ENCODE measurements at places on chromosomes 2 and 18.

DNA sequence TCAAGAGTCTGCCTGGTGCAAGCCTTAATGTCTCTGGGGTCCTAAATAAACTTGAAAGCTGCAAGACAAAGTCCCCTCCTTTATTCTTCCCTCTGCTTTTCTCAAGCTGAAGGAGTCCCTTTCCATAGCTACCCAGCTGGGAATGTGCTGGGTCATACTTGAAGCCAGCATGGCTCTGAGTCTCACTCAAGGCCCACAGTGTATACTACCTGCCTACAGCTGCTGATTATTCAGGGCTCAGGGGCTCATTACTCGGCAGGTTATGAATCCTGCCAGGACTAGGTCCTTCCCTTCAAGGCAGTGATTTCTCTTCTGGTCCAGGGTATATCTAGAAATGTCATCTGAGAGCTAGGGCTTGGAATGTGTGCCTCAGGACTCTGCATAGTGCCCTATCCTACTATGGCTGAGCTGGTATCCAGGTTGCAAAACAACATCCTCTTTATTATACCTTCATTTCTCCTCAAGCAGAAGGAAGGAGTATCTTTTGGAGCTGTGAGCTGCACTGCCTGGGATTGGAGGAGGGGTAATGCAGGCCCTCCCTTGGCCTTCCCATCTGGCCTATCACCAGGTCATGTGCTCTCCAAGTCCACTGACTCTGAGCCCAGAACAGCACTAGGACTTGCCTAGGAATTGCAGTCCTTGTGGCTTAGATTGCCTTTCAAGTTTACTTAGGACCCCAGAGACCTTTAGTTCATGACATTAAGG, 22.3 kb downstream of the IL1RN start:
- H3K36me3 ChIP-seq: no peaks in the 10 kb centered on the region
- no peaks in the 10 kb centered on the region for H3K4me1 ChIP-seq
- H3K27me3 ChIP-seq: peaks cover 7% of the 10 kb centered on the region
- DNase-seq: no peak

DNA sequence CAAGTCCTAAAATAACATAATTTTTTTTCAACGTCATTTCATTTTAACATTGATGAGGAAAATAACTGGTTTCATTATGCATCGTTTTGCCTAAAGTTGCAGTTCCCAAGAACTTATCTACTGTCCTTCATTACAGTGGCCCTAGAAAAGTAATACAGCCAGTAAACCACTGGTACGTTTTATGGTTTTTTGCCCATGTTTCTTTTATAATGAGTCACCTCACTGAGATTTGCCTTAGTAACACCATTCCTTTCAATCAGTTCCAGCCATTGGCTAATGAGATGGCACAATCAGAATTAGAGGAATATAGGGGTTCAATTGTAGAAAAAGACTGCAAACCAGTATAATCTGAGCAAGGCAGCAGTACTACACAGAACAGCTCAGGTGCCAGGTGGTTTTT, 422.6 kb upstream of the LYPD1 start:
- peaks cover 1% of the 10 kb centered on the region for H3K27me3 ChIP-seq
- no peak overlapping the region for H3K4me3 ChIP-seq
- H3K27ac ChIP-seq: no peak overlapping the region
- DNase-seq: no peak

GRCh38 chr2:167069855-167070254, 181.6 kb downstream of the XIRP2 start:
- no peak overlapping the region for H3K27ac ChIP-seq
- no peaks in the 10 kb centered on the region for H3K27me3 ChIP-seq
- H3K4me1 ChIP-seq: no peaks in the 10 kb centered on the region
- DNase-seq: no peak
- H3K36me3 ChIP-seq: no peaks in the 10 kb centered on the region

- H3K4me1 ChIP-seq: peaks cover 4% of the 10 kb centered on the region
- no peak overlapping the region for H3K4me3 ChIP-seq
- H3K27ac ChIP-seq: no peak overlapping the region
- H3K27me3 ChIP-seq: peaks cover 3% of the 10 kb centered on the region
Measured at GRCh38 chr18:48897531-48897930, 53.2 kb downstream of the SMAD7 start.

GRCh38 chr18:55251254-55251971, 292.2 kb upstream of the CCDC68 start:
- peaks cover 35% of the 10 kb centered on the region for H3K4me1 ChIP-seq
- peaks cover 40% of the 10 kb centered on the region for H3K36me3 ChIP-seq

DNA sequence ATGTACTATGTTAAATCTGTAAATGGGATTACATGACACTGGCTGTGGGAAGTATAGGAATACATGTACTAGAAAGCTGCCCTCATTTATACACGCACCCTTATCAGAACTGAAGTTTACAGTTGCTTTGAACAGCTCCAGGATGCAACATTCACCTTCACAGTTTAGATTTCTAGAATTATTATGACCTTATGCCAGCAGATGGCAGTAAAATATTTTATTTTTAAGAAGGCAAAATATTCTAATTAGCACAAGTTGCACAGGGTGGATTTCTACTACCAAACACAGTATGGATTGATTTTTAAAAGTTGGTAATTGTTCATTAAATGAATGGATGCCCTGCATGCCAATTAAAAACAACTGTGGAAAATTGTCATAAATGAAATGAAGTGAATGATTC, 670.4 kb downstream of the KCNJ3 start:
- no peak overlapping the region for H3K4me3 ChIP-seq
- H3K4me1 ChIP-seq: no peaks in the 10 kb centered on the region
- H3K36me3 ChIP-seq: no peaks in the 10 kb centered on the region
- H3K27me3 ChIP-seq: no peaks in the 10 kb centered on the region

GRCh38 chr2:109258376-109258775, 129.4 kb downstream of the SH3RF3 start:
- no peak for DNase-seq
- no peak overlapping the region for H3K27ac ChIP-seq
- no peak overlapping the region for H3K4me3 ChIP-seq
- peaks cover 3% of the 10 kb centered on the region for H3K27me3 ChIP-seq
- peaks cover 83% of the 10 kb centered on the region for H3K4me1 ChIP-seq

GRCh38 chr2:138182937-138183312, 218.7 kb downstream of the HNMT start:
- no peak for DNase-seq
- no peak overlapping the region for H3K27ac ChIP-seq
- no peak overlapping the region for H3K4me3 ChIP-seq
- H3K27me3 ChIP-seq: peaks cover 6% of the 10 kb centered on the region
- no peaks in the 10 kb centered on the region for H3K36me3 ChIP-seq

- no peak overlapping the region for H3K27ac ChIP-seq
- H3K27me3 ChIP-seq: peaks cover 4% of the 10 kb centered on the region
- H3K4me3 ChIP-seq: no peak overlapping the region
- DNase-seq: no peak
Measured at GRCh38 chr2:11127761-11128160, 27.5 kb upstream of the SLC66A3 start.

DNA sequence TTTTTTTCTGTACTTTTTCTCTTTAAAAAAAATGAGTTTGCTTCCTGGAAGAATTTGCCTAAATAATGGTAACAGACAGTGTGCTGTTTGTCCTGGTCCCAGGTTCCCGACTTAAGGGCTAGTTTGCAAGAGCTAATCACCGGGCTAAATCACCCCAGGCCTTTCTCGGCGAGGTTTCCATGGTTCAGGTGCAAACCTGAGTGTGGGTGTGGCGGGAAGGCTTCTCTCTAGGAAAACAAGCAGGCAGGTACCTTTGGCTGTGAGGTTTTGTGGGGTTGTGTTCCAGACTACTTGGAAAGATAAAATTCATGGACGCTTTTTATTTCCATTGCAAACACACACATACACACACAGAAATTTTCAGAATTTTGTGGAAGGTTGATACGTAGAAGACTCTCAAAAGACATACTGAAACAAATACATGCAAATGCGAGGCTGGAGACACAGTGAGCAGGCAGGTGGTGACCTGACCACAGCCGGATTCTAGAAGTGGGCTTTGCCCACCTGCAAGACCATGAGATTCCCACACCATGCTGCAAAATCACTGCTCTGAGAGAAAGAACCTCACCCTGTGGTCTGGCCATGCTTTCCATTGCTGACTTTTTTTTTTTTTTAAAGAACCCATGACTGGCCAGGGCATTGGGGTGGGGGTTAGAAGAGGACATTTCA, 815 bp downstream of the CNDP1 start:
- H3K36me3 ChIP-seq: no peaks in the 10 kb centered on the region
- H3K27ac ChIP-seq: no peak overlapping the region
- H3K27me3 ChIP-seq: peaks cover 2% of the 10 kb centered on the region
- H3K4me3 ChIP-seq: no peak overlapping the region
- no peak for DNase-seq
- H3K4me1 ChIP-seq: no peaks in the 10 kb centered on the region

GRCh38 chr18:55268151-55268601, 308.9 kb upstream of the CCDC68 start:
- peaks cover 13% of the 10 kb centered on the region for H3K27me3 ChIP-seq
- no peak for DNase-seq
- peaks cover 43% of the 10 kb centered on the region for H3K36me3 ChIP-seq
- no peak overlapping the region for H3K27ac ChIP-seq

DNA sequence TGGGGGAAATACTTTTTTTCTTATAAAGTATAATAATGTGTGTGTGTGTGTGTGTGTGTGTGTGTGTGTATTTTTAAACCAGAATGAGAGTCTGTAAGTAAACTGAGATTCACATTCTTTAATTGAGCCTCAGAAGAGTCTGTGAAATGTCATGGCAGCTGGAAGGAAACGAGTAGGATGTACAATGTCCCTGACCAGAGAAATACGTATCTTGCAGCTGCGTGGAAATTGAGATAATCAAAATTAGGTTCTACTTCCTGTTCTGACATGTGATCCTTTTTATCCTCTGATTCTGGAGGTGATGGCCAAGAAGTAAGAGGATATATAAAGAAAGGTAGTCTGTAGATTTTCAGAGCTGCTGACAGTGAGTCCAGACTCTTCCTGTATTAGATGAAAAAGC, 50.0 kb downstream of the SH3RF3 start:
- DNase-seq: no peak
- peaks cover 27% of the 10 kb centered on the region for H3K4me1 ChIP-seq
- no peak overlapping the region for H3K4me3 ChIP-seq
- peaks cover 32% of the 10 kb centered on the region for H3K36me3 ChIP-seq
- H3K27ac ChIP-seq: no peak overlapping the region

DNA sequence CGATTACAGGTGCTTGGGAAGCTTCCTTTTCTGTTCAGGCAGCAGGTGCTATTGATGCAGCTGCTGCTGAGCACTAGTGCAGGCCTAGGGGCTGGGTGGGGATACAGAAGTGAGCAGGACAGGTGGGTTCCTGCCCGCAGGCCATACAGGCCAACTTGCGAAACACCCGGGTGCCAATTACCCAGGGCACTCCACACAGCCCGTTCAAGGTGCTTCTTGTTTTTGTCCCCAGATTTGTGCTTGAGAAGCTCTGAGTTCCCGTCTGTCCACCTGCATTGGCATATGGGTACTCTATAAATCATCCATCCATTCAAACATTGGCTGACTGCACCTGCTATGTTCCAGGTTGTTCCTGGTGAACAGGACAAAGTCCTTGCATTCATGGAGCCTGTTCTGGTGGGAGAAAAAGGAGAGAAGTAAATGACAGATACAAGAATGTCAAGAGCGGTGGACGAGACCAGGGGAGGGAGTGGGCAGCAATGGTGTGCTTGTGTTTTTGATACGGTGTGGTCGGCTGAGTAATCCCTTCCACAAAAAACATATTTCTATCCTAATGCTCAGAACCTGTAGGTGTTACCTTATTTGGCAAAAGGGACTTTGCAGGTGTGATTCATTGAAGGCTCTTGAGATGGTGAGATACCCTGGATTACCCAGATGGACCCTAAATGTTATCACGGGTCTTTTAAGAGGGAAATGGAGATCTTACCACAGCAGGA, 31.4 kb downstream of the SH3BP4 start:
- H3K4me3 ChIP-seq: peak overlapping the region; percentile 62
- peak overlapping the region; percentile 99 for H3K27ac ChIP-seq
- peaks cover 87% of the 10 kb centered on the region for H3K4me1 ChIP-seq
- DNase-seq: no peak
- H3K36me3 ChIP-seq: peaks cover 8% of the 10 kb centered on the region
- peaks cover 11% of the 10 kb centered on the region for H3K27me3 ChIP-seq

All from endothelial cell (in vitro differentiated cells).